CD4-positive, alpha-beta T cell treated with Interleukin-15 for 1 hour (primary cell): ENCODE measurements at places on chromosomes 6 and 20.

GRCh38 chr6:168272415-168273325 lies 46.9 kb downstream of the DACT2 start:
- DNase-seq, result no peak

- no peak for DNase-seq
Observed at GRCh38 chr20:51014797-51015722, 7.8 kb downstream of the KCNG1 start.

DNA sequence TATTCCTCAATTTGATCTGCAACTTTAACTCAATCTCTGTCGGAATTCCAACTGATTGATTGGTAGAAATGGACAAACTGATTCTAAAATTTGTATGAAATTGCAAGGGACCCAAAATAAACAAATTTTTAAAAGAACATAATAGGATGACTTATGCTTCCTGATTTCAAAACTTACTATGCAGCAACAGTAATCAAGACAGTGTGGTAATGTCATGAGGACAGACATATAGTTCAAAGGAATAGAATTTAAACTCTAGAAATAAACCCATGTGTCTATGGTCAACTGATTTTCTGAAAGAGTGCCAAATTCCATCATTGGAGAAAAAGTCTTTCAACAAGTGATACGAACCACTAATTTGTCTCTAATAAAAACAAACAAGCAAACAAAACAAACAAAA lies 1320.1 kb upstream of the GJE1 start:
- no peak for DNase-seq

DNA sequence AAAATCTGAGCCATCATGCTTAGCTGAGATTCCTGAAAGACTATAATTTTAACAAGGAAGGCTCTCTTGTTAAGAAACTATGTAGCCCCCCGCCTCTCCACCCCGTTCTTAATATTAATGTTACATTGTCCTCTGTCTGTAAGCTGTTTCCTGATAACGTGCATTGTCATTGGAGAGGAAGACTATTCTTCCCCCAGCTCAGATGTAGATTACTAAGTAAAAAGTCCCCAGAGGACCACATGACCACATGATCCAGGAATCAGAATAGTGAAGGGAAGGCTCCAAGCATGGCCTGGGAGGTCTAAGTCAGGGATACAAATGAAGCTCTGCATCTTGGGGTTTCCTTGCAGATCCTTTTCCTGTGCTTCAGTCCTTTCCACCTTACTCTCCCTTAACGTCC lies 106.4 kb downstream of the JARID2 start:
- no peak for DNase-seq
